NCI-H187 (cell line): ENCODE measurements at places on chromosomes 12 and 14.

DNA sequence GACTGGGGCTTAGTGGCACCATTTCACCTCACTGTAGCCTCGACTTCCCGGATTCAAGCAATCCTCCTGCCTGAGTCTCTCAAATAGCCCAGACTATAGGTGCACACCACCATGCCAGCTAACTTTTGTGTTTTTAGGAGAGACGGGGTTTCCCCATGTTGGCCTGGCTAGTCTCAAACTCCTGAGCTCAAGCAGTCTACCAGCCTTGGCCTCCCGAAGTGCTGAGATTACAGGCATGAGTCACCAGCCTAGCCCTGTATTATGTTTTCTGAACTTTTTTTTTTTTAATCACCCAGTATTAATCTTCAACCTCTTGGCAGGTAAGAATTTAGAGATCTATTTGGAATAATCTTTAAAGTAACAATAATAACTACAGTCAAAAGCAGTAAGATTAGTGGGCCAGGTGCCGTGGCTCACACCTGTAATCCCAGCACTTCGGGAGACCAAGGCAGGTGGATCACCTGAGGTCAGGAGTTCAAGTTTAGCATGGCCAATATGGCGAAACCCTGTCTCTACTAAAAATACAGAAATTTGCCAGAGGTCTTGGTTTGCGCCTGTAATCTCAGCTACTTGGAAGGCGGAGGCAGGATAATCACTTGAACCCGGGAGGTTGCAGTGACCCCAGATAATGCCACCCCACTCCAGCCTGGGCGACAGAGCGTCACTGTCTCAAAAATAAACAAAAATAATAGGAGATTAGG, 8.6 kb downstream of the NANOG start:
- no peak for DNase-seq

DNA sequence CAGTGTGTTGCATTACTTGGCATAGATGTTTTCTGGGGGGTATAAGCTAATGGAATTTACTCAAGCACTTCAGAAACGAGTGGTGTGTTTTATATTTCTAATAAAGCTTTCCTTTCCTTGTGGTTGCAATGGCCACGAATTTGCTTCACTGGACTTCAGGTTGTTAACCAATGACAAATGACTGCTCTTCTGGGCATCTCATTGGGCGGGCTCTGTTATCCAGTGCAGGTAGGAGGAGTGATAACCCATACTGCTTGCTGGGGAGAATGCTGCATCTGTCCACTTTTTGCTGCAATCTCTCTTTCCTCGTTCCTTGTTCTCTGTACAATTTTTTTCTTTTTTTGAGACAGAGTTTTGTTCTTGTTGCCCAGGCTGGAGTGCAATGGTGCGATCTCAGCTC, 80.0 kb upstream of the RPH3A start:
- DNase-seq = no peak

GRCh38 chr12:57866308-57867019, 19.9 kb upstream of the CTDSP2 start:
- DNase-seq = no peak

DNA sequence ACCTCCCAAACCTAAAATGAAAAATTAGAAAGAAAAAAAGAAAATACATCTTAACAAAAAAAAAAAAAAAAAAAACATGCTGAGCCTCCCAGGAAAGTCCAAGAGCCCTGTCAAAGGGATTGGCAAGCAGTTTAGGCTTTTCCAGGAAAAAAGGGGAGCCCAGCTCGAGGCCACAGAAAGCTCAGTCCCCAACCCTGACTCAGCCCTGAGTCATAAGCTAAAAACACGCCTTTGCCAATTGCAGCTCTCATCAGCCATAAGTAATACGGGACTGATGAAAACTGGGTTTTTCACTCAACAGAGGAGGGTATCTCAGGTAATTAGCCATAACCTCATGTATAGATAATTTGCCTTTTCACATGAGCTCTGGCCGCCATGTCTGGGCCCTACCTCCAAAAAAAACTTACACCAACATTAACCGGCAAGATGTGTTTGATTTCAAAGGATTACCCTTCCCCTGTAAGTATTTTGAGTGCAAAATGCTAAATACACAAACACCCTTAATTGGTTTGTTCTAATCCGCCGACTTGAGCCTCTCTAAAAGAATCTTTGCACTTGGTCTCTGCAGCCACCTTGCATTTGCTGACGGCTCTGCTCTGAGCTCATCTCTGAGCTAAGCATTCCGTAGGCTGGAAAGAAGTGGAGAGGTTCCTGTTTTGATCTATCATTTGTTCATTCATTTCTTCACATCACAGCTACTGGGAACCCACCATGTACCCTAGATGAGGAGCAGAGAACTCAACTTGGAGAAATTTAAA, 319.2 kb downstream of the BCL11B start:
- no peak for DNase-seq

DNA sequence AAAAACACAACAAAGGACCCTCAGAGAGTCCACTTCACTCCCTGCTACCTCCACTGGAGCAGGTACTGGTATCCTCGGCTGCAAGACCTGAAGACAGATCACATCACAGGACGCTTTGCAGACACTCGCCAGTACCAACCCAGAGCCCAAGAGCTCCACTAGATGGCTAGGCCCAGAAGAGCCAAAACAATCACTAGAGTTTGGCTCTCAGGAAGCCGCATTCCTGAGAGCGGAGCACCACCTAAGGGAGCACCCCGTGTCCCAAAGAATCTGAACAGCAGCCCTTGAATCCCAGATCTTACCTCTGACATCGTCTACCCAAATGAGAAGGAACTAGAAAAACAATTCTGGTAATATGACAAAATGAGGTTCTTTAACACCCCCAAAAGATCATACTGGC, 399.8 kb downstream of the RAD51B start:
- no peak for DNase-seq

DNA sequence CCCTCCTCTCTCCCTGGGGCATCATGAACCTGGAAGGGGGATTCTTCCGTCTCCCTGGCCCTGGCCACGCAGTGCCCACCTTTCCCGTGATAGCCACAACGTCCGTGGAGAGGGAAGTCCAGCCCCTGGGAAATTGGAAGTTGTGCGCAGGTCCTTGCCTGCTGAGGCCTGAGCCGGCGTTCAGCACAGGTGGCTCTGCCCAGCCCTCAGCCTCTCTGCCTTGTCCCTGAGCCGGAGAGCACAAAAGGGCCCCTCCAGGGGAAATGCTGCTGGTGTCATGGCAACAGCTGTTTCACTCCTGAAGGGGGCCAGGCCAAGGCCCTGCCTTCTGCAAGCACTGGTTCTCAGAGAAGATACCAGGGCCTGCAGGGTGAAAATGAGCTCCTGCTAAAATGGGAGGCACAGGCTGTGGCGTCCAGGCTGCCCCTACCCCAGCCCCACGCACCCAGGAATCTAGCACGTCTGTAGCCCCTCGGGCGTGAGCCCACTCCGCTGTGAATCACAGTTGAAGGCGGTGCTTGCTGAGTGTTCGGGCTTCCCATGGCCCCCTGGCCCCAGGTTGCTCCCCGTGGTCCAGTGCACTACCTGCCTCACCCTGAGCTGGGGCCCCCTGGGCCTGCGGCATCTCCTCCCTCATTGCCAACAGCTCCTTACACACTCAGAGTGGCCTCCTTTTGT, 149.4 kb downstream of the ADGRD1 start:
- no peak for DNase-seq

DNA sequence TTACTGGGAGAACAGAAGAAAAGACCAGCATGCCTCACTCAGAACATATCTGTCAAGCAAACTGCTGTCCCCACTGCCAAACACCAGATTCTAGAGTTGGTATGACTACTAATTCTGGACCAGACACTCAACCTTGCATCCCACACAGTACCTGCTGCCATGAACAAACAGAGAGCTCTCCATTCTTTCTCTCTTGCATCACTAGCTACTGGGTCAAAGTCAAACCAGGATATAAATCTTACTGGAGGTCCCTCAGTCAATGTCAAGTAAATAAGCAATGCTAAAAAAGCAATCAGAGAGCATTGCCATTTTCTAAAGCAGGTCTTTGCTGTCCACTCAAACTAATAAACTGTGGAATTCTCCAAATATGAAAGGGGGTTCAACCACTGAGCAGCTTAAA, 452.4 kb upstream of the SEL1L start:
- DNase-seq = no peak

DNA sequence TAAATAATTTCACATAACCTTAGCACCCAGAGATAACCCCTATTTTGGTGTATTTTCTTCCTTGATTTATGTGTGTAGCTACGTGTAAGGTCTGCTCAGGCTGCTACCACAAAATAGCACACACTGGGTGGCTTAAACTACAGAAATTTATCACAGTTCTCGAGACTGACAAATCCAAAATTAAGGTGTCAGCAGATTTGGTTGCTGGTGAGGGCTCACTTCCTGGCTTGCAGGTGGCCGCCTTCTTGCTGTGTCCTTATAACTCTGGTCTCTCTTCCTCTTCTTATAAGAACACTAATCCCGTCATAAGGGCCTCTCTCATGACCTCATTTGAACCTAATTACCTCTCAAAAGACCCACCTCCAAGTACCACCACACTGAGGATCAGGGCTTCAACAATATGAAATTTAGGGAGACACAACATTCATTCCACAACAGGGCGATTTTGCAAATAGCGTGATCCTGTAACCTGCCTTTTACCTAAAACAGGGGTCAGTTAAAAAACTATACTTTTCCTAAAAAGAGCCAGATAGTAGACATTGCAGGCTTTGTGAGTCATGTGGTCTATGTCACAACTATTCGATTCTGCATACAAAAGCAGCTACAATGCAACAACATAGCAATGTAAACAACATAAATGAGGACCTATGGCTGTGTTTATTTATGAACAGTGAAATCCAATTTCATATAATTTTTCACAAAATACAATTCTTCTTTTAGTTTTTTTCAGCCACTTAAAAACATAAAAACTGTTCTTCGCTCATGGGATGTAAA, 371.7 kb downstream of the DPF3 start:
- no peak for DNase-seq

DNA sequence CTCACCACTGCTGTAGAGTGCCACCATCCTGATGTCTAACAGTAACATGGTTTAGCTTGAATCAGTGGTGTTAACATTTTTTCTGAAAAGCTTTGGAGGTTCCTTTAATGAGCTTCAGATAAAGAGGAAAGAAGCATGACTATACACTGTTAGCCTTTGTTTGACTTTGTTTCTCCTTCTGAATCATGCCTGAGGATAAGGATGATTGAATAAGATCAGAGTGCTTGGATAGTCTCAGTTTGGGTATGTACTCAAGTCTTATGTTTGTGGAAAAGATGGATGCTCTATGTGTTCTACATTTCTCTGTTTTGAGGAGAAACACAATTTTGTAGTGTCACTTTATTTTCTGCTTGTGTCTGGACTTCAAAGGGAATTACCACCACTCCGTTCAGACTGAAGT, 42.0 kb downstream of the GPATCH2L start:
- no peak for DNase-seq

DNA sequence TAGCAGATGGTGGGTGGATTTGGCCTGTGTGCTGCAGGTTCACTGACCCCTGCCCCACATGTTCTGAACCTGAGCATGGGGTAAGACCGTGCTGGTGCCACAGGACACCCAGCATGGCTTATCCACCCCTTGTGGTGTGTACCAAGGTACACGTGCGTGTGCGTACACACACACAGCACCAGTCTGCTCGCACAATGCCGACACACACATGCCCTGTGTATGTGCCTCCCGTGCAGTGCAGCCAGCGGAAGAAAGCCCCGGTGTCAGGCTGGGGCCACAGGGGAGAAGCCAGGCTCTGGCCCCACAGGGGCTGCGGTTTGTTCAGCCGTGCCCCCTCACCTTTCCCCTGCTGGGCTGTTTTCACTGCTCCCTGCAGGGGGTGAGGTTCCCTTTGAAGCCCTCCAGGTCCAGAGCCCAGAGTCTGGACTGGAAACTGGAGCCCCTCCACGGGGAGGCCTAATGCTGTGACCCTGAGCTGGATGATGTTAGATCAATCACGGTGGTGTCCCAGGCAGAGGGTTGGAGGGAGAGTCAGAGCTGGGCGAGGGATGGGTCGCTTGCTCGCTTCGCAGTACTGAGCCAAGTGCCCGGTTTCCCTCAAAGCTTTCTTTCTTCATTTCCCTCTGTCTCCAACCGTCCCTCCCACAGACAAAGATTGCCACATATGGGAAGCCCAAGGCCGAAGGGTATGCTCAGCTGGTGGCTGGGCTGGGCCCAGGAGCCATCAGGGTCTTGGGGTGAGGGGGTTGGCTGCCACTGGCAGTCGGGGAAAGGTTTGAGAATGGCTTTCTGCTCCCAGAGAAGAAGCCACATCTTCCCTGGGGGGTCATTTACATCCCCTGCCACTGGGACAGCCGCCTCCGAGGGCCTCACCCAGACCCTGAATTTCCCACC, 6.2 kb downstream of the DTX1 start:
- DNase-seq = no peak

DNA sequence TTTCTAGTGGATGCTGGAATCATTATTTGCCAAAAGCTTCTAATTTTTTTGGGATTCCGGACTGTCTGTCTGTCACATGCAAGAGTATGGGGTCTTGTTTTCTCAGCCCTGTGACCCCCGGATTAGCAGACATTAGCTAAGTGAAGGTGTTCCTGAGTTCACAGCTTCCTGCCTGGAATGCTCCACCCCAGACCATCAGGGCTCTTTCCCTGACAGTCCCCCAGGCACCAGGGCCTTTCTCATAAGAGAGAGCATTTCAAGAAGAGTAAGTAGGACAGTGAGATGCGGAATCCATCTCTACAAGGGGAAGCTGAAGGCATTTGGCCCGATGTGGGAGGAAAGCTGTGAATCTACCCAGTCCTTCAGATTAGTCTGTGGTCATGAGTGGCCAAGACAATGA, 129.3 kb downstream of the SLC15A4 start:
- no peak for DNase-seq

DNA sequence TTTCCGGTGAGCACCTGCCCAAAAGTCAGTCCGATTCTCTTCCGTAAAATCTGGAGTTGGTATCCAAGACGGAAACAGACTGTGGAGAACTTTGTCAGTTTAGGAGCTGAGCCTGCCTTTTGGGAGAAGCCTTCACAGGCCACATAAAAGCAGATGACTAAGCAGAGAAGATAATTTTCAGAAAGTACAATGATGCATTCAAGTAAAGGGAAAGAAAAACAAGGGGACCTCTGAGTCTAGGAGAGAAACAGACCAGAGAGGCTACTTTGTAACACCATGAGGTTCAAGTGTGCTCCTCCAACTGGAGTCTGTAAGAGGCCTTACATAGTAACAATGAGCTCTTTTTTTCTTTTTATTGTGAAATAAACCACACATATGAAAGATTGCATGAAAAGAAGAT, 21.1 kb downstream of the TMED8 start:
- no peak for DNase-seq

DNA sequence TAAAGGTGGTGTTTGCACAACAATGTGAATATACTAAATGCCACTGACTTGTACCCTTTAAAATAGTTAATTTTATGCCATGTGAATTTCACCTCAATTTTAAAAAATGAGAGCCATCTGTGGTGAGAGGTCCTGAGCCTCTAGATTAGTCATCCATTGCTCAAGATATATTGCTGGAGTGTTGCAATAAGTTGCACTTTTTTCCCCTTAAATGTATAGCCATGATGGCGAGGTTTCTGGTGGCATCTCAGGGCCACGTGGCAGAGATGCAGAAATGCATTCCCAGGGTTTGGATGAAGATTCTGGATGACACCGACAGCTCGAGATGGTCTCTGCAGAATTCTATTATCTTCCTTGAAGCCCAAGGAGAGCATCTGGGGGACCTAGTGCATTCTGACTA, 153.7 kb downstream of the AACS start:
- no peak for DNase-seq

GRCh38 chr12:14303661-14304155, 61.8 kb upstream of the ATF7IP start:
- no peak for DNase-seq

GRCh38 chr12:68067762-68068376, 78.6 kb downstream of the IFNG-AS1 start:
- DNase-seq = no peak
